ENCODE measurements at places on chromosomes 4 and X. TPM values are rescaled to one million over a fixed set of nuclear protein-coding genes. Genes with fewer than 3 reads are reported as not detected.

The ARMCX2 gene
- total RNA-seq, result 4.7 TPM

The AMTN gene
- not detected for total RNA-seq

The GATB gene
- total RNA-seq, result 27.0 TPM

DNA sequence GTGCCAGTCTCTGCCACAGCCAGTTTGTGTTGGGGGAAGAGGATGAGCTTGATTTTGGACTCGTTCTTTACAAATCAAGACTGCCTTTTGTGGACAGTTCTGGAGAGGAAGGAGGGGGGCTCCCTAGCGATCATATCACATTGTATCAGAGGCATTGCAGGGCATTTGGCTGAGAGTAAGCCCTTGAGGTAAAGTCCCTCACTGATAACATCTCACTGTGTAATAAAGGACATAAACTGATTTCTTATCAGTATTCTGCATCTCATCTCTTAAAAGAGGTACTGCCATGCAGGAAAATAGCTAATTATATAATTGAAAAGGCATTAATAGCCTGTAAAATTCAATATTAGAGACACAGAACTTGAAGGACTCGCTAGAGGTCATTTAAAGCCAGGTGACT lies 6.1 kb upstream of the IGFBP7 start:
- no peak for DNase-seq

DNA sequence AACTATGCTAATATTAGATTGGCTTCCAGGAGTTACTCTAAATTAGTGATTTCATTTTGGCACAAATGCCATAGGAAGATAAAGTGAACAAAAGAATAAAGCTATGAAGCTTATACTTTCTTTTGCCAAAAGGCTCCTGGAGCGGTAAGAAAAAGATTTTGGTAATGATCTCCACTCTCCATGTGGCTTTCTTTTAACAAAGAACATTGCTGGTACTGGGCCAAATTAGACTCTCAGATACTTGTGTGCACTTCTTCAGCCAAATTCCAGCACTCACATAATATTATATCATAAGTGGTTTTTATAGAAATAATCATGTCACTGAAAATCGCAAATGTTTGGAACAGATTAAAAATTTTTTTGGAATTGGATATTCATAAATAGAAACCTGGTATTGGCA lies 142.4 kb upstream of the FGF13 start:
- DNase-seq, result no peak

DNA sequence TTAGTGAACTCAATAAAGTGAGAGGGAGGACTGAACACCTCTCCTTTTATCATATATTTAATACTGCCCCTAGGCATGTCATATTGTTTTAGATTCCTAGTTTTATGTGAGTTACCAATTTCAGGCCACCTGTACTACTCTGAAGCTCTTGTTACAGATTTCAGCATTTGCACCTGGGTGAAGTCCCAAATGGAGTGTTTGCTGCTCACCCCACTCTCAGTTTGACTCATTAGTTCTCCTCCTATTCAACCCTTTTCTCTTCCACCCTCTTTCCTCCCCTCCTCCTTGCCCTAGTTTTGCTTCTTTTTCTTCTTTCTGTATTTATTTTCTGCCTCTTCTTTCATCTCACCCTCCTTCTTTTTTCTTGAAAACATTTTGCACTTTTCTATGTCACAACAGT lies 1852.2 kb upstream of the IGFBP7 start:
- DNase-seq, result no peak

- DNase-seq, result no peak
Measured at GRCh38 chrX:119410027-119410819, 11.1 kb downstream of the SLC25A43 start.

DNA sequence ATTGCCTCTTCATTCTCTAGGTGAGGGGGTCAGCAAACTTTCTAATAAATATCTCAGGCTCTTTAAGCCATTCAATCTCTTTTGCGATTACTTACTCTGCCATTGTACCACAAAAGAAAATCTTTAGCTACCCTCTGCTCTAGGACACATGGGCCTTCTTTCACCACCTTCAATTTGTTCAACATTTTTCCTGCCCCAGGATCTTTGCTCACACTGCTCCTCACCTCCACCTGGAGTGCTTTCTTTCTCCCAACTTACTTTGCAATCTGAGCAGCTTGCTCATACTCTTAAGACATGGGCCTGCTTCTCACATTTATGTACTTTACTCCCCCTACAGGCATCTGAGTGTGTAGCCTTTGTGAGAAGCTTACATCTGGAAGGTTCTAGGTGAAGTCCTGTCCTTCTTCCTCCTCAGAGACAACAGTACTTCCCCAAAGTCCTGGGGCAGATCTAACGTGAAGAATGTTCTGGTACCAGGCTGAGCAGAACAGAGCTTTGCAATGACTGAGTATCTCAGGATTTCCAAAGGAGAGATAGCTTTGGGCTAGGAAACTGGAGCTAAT lies 55.0 kb upstream of the PRDM5 start:
- peak; percentile 26 for DNase-seq
